Fibroblast of mammary gland (primary cell): ENCODE measurements at places on chromosomes 4 and X.
A peak's percentile ranks its signal among the peaks of the same experiment; 100 is the strongest.

GRCh38 chrX:17635231-17635630, 102.1 kb upstream of the SCML1 start:
- no peak for DNase-seq

DNA sequence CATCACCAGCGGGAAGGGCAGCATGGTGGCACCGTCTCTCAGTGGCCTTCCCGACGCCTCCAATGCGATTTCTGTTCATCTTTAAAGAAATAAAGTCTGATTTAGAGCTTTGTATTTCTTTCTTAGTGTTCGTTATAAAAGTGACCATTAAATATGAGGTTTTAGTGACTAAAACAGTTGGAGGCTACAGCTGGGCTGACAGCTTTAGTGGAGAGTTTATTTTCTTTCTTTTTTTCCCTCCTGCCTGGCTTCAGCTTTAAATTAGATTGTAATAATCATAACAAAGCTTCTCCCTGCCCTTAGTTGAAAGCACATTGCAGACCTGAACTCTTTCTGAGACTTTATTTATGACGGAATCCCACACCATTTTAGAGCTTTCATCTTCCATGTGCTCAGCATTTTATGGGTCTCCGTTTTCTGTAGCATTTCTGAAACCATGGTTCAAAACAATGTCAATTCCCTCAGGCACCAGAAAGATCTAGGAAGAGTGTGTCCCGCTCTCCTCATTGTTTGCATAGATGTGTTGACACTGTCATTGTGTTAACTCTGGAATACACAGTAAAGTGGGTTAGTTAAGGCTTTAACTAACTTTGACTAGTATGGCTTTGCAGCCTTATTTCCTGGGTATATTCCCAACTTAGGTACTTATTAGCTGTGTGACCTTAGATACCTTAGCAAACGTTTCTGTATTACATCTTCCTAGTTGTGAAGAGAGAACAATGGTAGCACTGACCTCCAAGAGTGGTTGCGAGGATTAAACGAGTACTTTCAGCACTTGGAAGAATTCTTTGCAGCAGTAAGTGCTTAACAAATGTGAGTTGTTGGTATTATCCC, 97.4 kb upstream of the PGRMC2 start:
- no peak for DNase-seq

GRCh38 chr4:98585596-98585995, 72.8 kb downstream of the TSPAN5 start:
- no peak for DNase-seq

DNA sequence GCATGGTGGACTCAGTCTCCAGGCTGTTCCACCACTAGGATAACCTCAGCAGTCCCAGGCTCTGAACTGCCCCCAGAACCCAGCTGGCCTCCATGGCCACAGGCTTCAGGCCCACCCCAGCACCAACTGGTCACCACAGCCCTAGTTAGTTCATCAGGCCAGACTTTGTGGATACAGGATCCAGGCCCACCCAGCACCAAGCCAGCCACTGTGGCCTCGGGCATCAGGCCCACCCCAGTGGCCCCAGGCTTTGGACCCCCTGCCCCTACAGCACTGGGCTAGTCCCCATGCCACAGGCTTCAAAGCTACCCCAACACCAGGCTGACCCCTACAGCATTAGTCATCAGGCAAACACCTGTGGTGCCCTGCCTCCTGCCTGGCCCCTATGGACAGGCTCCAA, 50.0 kb downstream of the ZCCHC13 start:
- no peak for DNase-seq

- peak; percentile 87 for DNase-seq
Observed at GRCh38 chr4:94635177-94635576, 122.6 kb upstream of the BMPR1B start.

- peak; percentile 58 for DNase-seq
Observed at GRCh38 chrX:123976706-123977316, 15.3 kb downstream of the STAG2 start.

DNA sequence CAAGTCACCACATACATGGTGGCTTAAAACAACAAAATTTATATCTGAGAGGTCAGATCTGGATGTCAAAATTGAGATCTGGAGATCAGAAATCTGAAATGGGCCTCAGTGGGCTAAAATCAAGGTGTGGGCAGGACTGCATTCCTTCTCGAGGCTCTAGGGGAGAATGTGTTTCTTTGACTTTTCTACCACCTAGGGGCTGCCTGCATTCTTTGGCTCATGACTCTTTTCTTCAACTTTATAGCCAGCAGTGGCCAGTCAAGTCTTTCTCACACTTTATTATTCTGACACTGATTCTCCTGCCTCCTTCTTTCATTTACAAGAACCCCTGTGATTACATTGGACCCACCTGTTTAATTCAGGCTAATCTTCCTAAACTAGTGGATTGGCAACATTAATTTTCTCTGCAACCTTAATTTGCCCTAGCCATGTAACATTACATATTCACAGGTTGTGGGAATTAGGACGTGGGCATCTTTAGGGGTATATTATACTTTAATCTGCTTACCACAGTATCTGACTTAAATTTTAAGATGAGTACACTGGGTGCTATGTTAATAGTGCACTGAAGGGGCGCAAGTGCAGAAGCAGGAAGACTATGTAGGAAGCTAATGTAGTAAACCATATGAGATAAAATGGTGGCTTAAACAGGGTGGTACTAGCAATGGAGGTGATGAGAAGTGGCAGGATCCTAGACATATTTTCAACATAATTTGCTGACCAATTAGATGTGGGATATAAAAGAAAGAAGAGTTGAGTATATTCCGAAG, 188.0 kb downstream of the SLC4A4 start:
- DNase-seq: no peak

GRCh38 chrX:38805432-38806389, 4.5 kb downstream of the MID1IP1 start:
- DNase-seq: peak; percentile 71

DNA sequence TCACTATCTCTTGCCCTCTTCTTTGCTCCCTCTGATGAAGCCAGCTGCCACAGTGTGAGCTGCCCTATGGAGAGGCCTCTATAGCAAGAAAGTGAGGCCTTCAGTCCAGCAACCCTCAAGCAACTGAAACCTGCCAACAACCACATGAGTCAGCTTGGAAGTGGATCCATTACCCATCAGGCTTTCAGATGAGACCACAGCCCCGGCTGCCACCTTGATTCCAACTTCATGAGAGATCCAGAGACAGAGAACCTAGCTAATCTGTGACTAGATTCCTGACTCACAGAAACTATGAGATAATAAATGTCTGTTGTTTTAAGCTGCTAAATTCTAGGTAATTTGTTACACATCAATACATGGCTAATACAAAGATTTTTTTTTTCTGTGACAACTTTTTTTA, 20.4 kb upstream of the WAS start:
- DNase-seq: no peak

DNA sequence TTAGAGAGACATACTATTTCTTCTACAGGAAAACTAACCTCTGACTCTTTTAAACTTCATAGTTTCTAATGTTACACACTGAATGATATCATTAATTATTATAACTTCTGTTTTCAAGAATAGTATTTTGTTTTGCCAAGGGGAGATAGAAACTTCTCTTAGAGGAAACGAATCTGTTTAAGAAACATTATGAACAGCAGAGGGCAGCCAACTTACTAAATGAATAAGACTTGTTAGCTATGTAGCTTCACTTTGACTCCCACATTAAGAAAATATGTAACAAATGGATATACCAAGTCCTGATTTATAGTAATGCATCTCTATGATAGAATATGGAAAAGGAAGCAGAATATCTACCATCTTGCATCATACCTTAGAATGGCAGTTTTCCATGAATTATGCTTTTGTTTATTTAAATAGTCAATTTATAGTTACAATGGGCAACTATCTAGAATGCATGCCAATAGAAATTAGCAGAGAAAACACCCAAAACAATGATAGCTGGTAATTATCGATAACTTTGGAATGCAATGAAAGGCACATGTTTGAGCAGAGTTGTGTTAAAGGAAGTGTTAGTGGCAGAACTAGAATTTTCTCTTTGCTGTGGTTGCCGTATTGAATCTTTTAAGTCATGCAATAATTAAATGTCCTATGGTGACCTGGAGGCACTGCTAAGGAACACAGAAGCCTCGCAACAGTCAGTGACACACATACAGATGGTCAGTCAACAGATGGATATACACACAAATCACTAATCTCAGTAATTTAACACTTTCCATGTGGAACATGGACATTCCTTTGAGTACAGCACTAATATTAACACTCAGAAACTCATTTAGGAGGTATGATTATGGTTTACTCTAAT, 105.7 kb upstream of the PDLIM3 start:
- DNase-seq: peak; percentile 83

DNA sequence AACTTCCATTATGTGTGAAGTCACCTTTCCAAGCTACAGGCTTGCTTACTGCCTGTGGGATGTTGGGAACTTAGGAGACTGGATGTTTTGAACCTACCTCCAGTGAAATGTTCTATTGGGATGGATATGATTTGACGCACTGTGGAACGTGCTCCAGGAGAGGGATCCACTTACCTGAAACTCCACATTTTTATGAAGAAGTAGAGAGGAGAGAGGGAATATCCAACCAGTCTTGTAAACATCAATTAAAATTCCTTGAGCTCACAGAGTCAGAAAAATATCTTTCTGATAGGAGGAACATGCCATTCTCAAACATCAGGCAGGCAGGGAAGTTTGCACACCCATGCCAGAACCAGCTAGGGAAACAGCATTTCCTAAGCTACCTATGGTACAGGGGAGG, 91.1 kb upstream of the MAOA start:
- no peak for DNase-seq

GRCh38 chr4:108175966-108176365, 7.2 kb upstream of the LEF1 start:
- DNase-seq: no peak

DNA sequence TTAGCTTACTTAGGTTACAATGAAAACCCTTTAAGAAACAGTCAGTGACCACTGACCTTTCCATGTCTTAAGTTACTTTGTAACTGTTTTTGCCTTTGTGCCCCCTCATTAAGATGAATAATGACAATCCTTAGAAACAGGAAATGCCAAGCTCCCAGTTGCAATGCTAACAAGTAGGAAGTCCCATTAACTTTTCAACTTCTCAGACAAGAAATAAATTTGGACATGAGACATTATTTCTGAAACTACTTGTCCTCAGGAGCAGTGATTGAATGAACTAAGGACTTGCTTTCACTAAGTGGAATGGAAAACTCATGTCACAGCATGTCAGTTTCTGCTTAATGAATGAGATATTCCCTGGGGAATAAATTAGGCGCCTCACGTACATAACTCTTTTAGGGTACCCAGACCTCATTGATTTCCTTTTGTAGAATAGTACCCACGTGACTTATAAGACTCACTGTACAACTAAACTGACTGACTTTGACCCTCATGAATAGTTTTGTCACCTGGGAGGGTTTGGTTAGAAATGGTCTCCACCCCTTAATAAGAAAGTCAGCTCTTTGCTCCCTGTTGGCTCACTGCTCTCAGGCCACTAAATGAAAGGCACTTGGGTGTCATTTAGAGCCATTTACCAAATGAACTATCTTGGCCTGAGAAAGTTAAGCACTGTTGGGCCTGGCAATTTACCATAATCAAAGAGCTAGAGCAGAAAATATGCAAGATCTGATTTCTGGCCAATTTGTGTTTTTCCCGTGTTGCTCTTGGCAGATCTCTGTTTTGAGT, 383.9 kb downstream of the RPA4 start:
- DNase-seq: peak; percentile 25

- DNase-seq: no peak
Observed at GRCh38 chr4:118277243-118277642, 75.6 kb downstream of the PRSS12 start.

- peak; percentile 4 for DNase-seq
Observed at GRCh38 chr4:72076562-72076961, 44.8 kb downstream of the NPFFR2 start.

DNA sequence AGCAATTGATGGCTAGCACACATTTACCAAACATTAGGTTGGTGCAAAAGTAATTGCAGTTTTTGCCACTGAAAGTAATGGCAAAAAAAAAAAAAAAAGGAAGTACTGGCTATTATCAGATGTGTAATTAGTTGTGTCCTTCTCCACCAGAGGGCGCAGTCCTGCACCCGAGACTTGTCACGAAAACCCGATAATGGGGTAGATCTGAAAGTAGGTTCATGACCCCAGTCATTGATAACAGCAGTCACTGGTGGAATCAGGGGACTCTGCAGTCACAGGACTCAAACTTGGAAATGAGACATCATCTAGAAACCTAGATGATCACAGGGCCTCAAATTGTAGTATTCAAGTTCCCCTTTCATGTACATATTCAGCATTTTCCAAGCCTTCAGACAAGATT, 13.1 kb upstream of the ACOT9 start:
- DNase-seq: peak; percentile 61

DNA sequence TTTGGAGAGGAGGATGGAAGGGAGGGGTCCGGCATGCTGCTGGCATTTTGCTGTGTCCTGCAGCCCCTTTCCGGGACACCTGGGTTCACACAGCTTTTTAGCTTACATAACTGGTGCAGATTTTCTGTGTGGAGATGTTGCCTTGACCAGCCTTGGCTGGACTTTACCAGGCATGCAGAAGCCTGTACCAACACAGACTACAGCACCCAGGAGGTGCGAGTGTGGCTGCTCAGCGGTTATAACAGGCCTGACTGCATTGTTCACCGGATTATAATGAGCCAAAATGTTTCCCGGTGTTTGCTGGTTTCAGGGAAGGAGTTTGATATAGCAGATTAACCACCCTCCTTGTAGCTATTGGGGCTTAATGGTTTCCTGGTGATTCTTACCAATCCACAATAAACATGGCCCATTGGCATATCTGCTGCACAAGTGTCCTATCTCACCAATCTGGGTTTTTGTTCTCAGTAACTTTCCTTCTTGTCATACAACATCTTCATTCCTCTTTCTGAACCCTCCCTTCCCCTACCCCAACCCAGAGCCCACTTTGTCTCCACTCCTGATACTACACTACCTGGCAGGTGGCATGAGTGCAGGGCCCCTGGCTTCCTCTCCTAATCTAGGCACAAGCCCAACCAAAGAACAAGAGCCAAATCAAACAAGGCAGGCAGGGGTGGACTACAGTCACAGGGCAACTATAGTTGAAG, 3.9 kb downstream of the RPL10 start:
- DNase-seq: no peak

GRCh38 chr4:104905546-104905945, 241.1 kb upstream of the TET2 start:
- no peak for DNase-seq

DNA sequence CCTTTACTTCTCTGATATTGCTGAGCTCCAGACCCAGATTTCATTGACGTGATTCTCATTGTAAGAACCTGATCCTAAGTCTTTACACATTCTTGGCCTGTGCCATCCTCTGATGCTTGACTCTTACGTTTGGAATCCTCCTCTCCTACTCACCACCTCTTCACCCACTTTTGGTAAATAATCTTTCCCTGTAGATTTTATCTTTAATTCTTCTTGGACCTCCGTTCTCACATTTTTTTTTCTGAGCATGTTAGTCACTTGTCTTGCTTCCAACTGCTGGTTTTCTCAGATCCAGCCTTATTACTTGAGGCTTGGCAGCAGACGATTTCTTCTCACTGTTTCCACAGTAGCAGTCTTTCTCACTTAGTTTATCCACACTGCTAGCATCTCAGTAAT, 12.4 kb upstream of the SH3RF1 start:
- DNase-seq: peak; percentile 92
